ENCODE measurements at places on chromosomes 5 and 9.
A peak's percentile ranks its signal among the peaks of the same experiment; 100 is the strongest.

- DNase-seq: no peak
These were observed 1.6 kb downstream of the SREK1IP1 start for GRCh38 chr5:64766941-64767340.

DNA sequence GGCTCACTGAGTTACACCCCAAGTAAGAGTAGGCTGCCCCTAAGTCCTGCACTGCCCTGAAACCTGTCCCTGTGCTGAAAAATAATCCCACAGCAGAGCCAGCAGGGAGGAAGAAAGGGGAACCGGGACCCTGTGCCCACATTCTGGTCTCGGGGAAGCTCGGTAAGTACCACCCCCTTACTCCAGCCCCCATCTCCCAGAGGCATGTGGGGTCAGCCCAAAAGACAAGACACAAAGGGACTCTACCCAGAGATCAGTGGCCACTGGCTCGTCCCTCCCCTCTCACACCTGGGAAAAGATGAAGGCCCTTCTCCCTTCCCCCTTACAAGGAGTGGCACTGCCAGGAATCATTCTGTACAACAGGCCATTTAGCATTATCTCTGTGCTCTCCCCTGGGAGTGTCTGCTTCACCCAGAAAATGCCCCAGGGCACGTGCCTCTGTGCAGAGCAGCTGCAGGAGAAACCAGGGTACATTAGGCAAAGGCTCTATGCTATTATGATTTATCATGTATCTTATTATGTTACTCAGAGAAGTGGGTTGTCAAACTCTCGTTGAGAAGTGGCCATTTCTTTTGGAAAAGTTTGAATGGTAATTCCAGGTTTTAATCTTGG, 71.3 kb downstream of the NDFIP1 start:
- DNase-seq: no peak

DNA sequence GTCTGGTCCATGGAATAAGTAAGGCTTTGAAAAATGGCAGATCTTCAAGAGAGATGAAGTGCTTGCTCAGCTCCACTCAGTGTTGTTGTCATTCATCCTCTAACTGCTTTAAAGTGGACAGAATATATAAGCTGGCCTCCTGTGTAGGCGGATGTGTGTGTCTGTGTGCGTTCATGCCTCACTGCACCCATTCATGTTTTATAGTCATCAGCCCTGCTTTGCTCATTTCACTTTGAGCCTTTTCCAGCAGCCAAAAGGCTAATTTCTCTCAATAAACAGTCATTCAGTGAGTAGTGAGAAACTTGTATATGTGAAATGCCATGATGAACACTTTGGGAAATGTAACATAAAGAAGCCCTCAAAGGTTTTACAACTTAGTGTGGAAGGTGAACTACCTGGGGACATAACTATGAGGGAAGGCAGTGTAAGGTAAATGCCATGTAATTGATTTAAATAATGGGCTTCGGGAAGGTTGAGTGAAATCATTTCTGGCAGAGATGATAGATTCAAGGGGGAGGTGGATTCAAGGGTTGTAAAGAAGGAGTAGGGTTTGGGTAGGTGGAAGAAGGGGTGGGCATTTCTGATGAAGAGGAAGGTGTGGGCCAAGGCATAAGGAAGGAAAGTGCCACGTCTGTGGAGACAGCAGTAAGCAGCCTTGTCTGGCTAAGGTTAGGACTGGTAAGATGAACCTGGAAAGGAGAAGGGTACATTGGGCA, 15.7 kb downstream of the TTC23L start:
- DNase-seq: no peak

- DNase-seq: no peak
These were observed 1983.0 kb upstream of the C9orf72 start for GRCh38 chr9:29556317-29556716.

- no peak for DNase-seq
These were observed 144.1 kb downstream of the CCDC171 start for GRCh38 chr9:15696979-15697378.

DNA sequence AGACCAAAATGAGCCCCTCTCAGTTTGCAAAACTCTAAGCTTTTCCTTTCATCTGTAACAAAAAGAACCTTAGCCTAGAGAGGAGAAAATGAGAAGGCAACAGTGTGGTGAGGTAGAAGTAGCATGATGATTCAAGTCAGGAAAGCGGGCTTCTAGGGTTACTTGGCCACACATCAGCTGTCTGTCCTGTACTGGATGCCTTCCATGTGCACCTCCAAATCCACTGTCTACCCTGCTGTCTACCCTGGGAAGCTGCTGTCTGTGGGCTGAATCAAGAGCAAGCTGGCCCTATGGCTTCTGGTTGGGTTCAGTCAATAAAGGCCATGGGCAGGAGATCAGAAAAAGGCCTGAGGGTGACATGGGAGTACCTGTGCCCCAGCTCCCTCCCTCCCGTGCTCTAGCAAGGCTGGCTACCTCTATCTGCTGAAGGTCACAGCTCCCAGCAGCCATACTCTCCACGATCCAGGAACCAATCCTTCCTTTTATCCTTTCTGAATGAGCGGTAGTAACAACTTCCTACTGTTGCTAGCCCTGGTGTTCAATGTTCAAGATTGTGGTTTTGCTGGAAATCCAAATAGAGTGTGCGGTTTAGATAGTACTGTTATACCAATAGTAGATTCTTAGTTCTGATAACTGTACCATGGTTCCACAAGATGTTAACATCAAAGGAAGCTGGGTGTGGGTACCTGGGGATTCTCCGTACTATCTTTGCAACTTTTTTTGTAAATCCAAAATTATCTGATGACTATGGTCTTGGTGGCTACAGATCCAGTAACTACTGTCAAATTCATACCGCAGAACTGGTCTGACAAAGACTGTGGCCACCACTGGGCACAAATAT, 191.0 kb downstream of the ESM1 start:
- peak; percentile 68 for DNase-seq
